ENCODE measurements at places on chromosomes 12 and 14. TPM values are rescaled to one million over a fixed set of nuclear protein-coding genes. Genes with fewer than 3 reads are reported as not detected.

Gene XRCC3
- 47.3 TPM for total RNA-seq

Gene C12orf76
- total RNA-seq = 9.7 TPM

Gene KLRC4
- total RNA-seq = 2.9 TPM

Gene KLHL33
- total RNA-seq = 0.59 TPM

Gene TOMM20L
- total RNA-seq = not detected

- H3K4me1 ChIP-seq = peaks cover 27% of the 10 kb centered on the region
- H3K4me3 ChIP-seq = peak overlapping the region; percentile 90
- no peaks in the 10 kb centered on the region for H3K27me3 ChIP-seq
- peak overlapping the region; percentile 47 for H3K27ac ChIP-seq
- peak; percentile 33 for DNase-seq
- H3K36me3 ChIP-seq = peaks cover 20% of the 10 kb centered on the region
Observed at GRCh38 chr14:65103150-65103760, 938 bp upstream of the MAX start.

DNA sequence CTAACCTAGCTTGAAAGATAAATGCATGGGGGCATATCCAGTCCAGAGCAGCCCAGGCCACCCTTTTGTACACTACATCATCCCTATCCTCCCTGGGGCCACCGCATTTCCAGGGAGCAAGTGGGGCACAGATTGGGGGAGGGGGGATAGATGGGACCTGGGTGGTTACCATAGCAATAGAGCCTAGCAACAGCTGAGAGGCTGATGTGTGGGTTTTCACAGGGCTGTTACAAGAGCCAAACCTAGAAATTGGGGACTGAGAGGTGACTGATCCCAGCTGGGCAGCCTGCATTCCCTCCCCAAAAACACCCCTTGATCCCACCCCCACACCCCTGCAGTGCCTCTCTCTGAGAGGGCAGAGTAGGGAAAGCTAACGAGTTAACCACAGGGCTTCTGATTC is 3.7 kb upstream of the ZNF384 start:
- H3K4me1 ChIP-seq = peaks cover 13% of the 10 kb centered on the region
- H3K4me3 ChIP-seq = no peak overlapping the region
- H3K27ac ChIP-seq = no peak overlapping the region
- H3K27me3 ChIP-seq = peaks cover under 1% of the 10 kb centered on the region
- peaks cover 3% of the 10 kb centered on the region for H3K36me3 ChIP-seq

DNA sequence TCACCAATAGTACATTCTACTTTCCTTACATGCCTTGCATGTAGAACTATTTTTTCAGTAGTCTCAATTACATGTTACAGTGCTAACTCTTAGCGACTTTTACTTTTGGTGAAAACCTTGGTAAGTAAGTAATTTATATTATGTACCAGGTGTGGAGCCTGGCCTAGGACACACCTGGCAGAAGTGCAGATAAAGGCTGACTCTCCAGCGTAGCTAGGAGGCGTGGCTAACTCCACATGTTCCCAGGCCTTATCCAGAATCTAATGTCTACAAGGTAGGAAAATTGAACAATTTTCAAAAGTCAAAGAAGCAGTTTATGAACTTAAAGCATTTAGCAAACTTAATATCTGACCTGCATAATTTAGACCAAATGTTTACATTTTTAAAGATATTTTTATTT is 157.4 kb downstream of the DHRS2 start:
- H3K4me1 ChIP-seq = no peaks in the 10 kb centered on the region
- no peak overlapping the region for H3K4me3 ChIP-seq
- no peak for DNase-seq
- peaks cover 14% of the 10 kb centered on the region for H3K27me3 ChIP-seq
- no peaks in the 10 kb centered on the region for H3K36me3 ChIP-seq

DNA sequence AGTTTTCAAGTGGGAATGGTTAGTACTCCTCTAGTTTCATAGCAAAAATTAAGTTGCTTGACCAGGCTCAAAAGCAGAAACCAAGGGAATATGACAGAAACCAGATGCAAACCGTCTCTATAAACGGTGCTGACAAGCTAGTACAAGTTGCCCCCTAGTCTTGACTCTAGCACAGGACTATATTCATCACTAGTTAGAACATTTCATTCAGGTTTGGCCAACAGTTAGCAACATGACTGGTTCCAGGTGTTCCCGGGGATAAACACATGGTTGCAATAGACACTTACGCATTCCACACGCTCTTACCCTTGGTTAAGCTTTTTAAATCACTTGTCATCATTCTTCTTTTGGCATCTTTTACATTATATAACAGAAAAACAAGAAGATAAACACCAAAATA is 103.6 kb downstream of the SCFD1 start:
- H3K27ac ChIP-seq = peak overlapping the region; percentile 35
- H3K36me3 ChIP-seq = peaks cover 71% of the 10 kb centered on the region
- H3K4me3 ChIP-seq = no peak overlapping the region

GRCh38 chr14:92783813-92784431 is 10.2 kb upstream of the GOLGA5 start:
- peaks cover 15% of the 10 kb centered on the region for H3K4me1 ChIP-seq
- H3K27ac ChIP-seq = no peak overlapping the region
- peak; percentile 61 for DNase-seq

DNA sequence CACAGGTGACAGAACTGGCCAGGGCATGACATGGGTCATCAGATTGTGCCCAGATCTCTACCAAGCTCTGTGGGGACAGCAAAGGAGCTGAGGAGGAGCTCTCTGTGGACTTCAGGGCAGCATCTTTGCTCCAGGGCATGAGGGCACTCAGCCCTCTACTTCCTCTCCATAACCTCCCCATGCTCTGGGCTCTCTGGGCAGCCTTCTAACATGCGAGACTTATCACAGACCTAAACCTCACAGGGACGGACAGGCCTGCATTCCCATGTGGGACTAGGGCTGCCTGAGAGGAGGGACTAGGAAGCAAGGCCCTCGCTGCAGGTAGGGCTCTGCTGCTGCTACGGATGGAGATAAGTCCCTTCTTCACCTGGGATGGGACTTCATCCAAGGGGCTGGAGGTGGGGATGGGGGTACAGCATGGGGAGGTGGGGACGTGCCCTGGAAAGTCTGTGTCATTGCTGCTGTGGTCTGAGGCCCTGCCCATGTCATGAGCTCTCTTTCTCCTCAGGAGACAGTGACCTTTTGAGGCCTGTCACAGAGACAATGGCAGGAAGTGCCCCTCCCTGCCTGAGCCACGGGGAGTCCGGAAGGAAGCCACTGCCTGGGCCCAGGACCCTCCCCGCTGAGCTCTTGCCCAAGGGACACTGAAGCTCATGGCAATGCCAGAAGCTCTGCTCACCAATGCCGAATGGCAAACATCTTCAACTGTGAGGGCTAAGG is 44.1 kb downstream of the PITPNM2 start:
- H3K4me1 ChIP-seq = peaks cover 61% of the 10 kb centered on the region
- peak; percentile 90 for DNase-seq
- peak overlapping the region; percentile 96 for H3K27ac ChIP-seq

DNA sequence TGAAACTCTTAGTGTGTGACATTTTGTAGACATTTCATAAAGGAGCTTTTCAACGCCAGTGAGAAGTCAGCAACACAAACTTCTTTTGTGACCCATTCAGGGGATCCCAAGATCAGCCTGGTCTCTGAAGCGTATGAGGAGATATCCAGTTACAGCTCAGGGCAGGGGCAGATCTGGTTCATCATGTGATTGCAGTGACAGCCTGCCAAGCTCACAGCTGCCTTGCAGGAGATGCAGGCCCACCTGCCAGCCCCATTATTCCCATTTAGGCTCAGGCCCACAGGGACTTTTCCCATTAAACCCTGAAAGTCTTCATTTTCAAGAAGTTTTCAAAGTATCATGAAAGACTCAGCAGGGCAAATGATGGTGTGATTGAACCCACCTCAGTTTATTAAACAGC is 38.3 kb downstream of the SRGAP1 start:
- H3K36me3 ChIP-seq = no peaks in the 10 kb centered on the region
- H3K4me1 ChIP-seq = no peaks in the 10 kb centered on the region
- DNase-seq = no peak
- peaks cover 3% of the 10 kb centered on the region for H3K27me3 ChIP-seq

GRCh38 chr12:97109441-97109840 is 202.4 kb downstream of the NEDD1 start:
- no peaks in the 10 kb centered on the region for H3K36me3 ChIP-seq
- H3K4me3 ChIP-seq = no peak overlapping the region
- H3K27ac ChIP-seq = no peak overlapping the region

GRCh38 chr14:90714811-90715210 is 101.4 kb downstream of the TTC7B start:
- H3K27ac ChIP-seq = no peak overlapping the region
- H3K36me3 ChIP-seq = no peaks in the 10 kb centered on the region
- DNase-seq = no peak

GRCh38 chr12:32431025-32431424 is 31.7 kb downstream of the FGD4 start:
- H3K27me3 ChIP-seq = peaks cover 1% of the 10 kb centered on the region
- H3K36me3 ChIP-seq = no peaks in the 10 kb centered on the region
- DNase-seq = no peak
- H3K4me1 ChIP-seq = no peaks in the 10 kb centered on the region
- no peak overlapping the region for H3K27ac ChIP-seq

DNA sequence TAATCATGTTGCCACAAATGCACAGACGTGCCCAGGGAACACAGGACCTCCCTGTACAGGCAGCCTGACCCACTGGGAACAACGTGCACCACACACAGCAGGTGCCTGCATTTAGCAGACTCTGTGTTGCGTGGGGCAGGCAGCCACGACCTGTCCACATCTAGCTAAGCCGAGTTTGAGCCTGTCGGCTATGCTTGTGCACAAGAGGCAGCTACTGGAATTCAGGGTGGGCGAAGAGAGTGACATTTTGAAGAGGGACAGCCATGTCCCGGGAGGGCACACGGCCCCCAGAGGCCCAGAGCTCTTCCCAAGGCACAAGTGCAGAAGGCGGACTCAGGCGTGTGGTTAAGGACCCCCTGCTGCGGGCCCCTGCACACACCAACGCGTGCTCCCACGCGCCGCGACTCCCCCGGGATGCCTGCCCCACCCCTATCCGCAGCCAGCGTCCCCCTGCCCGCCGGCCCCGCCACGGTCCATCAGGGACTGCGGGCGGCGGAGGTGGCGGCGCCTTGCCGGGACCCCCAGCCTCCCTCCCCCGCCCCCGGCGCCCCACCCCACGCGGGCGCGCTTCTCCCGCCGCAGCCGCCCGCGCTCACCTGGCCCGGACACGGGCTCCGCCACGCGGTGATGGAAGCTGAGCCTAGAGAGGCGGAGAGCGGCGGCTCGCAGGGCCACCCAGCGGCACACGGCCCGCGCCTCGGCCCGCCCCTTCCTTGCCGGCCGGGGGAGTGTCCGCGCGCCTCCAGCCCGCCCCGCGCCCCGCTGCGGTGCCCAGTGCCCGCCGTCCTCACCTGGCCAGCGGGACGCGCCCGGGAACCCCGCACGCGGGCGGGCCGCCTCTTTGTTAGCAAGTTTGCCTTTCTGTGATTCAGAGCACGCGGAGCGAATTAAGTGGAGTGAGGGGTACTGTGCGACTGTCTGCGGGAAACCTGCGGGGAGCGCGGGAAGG is 125.3 kb upstream of the PRMT8 start:
- peaks cover 19% of the 10 kb centered on the region for H3K27me3 ChIP-seq
- H3K4me3 ChIP-seq = no peak overlapping the region
- no peaks in the 10 kb centered on the region for H3K4me1 ChIP-seq
- no peak for DNase-seq
- H3K36me3 ChIP-seq = no peaks in the 10 kb centered on the region
- no peak overlapping the region for H3K27ac ChIP-seq

GRCh38 chr12:29750131-29750927 is 33.4 kb downstream of the TMTC1 start:
- no peak overlapping the region for H3K4me3 ChIP-seq
- no peaks in the 10 kb centered on the region for H3K36me3 ChIP-seq
- DNase-seq = no peak
- H3K27ac ChIP-seq = no peak overlapping the region

DNA sequence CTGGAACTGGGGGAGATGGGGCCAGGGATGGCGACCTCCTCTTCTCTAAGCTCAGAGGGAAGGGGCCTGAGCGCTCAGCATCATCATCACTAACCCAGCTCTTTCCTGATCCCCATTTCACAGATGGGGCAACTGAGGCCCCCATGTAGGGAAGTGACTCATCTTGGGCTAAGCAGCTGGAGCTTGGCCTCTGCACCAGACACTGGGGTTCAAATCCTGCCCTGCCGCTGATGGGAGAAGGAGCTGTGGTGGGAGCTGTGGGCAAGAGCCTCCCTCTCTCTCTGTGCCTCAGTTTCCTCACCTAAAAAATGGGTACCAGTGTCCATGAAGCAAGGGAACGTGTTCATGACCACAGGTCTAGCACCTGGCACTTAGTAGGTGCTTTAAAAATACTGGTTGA is 2.6 kb upstream of the TRPV4 start:
- H3K27me3 ChIP-seq = peaks cover 23% of the 10 kb centered on the region
- H3K4me1 ChIP-seq = peaks cover 3% of the 10 kb centered on the region
- no peaks in the 10 kb centered on the region for H3K36me3 ChIP-seq
- no peak overlapping the region for H3K27ac ChIP-seq

- no peak for DNase-seq
- peaks cover 11% of the 10 kb centered on the region for H3K27me3 ChIP-seq
- no peak overlapping the region for H3K4me3 ChIP-seq
- peaks cover 3% of the 10 kb centered on the region for H3K4me1 ChIP-seq
Observed at GRCh38 chr12:10197879-10198278, 14.8 kb upstream of the GABARAPL1 start.

DNA sequence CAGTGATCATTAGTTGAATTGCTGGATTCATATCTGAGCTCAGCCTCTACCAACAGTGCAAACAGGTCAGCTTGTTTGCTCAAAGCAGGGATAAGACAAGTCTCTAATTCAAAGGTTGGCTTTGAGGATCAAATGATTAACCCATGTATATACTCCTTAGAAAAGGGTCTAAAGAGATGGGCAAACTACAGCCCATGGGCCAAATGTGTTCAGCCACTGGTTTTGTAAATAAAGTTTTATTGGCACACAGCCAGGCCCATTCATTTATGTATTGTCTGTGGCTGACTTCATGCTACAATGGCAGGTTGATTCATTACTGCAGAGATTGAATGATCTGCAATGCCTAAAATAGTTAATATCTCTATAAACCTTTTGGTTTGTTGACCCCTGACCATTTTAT is 3.1 kb downstream of the SERPINA4 start:
- no peak overlapping the region for H3K27ac ChIP-seq
- H3K4me3 ChIP-seq = no peak overlapping the region
- no peaks in the 10 kb centered on the region for H3K4me1 ChIP-seq
- DNase-seq = no peak

- no peak for DNase-seq
- no peaks in the 10 kb centered on the region for H3K4me1 ChIP-seq
- H3K4me3 ChIP-seq = no peak overlapping the region
- peaks cover 4% of the 10 kb centered on the region for H3K27me3 ChIP-seq
- no peak overlapping the region for H3K27ac ChIP-seq
Observed at GRCh38 chr14:33709283-33709682, 241.6 kb downstream of the EGLN3 start.

GRCh38 chr14:67457782-67458181 is 30.7 kb downstream of the TMEM229B start:
- DNase-seq = no peak
- no peak overlapping the region for H3K4me3 ChIP-seq
- H3K27me3 ChIP-seq = no peaks in the 10 kb centered on the region
- no peaks in the 10 kb centered on the region for H3K36me3 ChIP-seq

DNA sequence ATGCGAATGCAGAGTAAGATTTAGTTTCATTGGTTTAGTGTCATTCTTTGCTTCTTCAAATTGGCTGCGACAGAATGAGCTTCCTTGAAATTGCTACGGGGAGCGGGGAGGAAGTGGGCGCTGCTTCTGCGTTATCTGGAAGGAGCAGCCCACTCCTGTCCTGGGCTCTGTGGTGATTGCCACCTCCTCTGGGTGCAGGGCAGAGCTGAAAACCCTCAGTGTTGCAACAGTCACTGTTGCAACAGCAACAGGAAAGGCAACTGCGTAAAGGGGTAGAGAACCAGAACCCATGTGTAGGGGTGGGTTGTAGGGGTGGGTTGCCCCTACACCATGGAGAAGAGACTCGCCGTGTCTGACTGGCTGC is 57.7 kb downstream of the MAX start:
- no peak overlapping the region for H3K4me3 ChIP-seq
- peak; percentile 16 for DNase-seq
- H3K27me3 ChIP-seq = no peaks in the 10 kb centered on the region
- peaks cover 15% of the 10 kb centered on the region for H3K4me1 ChIP-seq
